ENCODE measurements at places on chromosomes 6 and 20. TPM values are rescaled to one million over a fixed set of nuclear protein-coding genes. Genes with fewer than 3 reads are reported as not detected.

Gene CYP39A1
- total RNA-seq: 0.07 TPM

Gene MYLK4
- total RNA-seq: 0.10 TPM

Gene CAGE1
- total RNA-seq: not detected

Gene TRIM31
- total RNA-seq: 0.72 TPM

Gene PCK1
- 0.14 TPM for total RNA-seq

Gene HCRTR2
- total RNA-seq: not detected

Measured in A549 treated with AZD2906 at 1 μM for 4 hours (cell line).